Right forelimb (tissue), 1 donor: ENCODE measurements at places on chromosomes 7 and 10.
A peak's percentile ranks its signal among the peaks of the same experiment; 100 is the strongest.

- no peak for DNase-seq
Measured at GRCh38 chr10:102814873-102815661, 22.1 kb downstream of the CYP17A1 start.

DNA sequence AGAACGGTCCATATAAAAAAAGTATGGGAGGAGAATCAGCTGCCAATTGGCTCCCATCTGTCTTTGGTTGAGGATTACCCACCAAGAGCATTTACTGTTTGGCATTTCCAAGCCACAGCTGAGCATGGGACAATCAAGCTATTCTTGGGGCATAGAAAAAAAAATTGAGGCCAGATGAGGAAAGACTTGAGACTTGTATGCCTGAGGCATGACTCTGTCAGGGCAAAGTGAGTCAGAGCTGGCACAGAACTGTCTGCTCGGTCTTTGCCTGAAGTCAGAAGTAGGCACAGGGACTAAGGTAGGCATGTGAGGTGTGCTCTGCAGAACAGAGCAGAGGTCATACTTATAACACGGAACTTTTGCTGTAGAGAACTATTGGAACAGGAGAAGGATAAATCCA is 126.5 kb upstream of the CHRM2 start:
- no peak for DNase-seq

- no peak for DNase-seq
Measured at GRCh38 chr10:37289833-37290464, 164.6 kb downstream of the ANKRD30A start.

DNA sequence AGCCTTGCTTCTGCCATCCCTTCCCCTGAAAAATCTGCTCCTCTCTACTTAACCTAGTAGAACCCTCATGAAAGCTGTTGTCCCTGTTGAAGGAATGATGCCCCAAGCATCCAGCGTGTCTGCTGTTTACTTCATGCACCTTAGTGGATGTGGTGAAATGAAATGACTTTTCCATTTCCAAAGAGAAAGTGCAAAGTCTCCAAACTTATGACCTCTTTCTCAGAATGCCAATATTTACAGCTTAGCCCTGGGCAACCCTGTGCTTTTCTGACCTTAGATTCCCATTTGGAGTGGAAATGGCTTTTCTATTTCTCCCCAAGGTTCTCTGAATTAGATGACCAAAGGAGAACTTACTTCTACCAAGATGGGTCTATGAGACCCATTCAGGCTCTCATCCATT is 256.9 kb downstream of the KCNMA1 start:
- no peak for DNase-seq

- DNase-seq, result peak; percentile 88
Measured at GRCh38 chr10:75230600-75231038, 5.1 kb downstream of the COMTD1 start.

DNA sequence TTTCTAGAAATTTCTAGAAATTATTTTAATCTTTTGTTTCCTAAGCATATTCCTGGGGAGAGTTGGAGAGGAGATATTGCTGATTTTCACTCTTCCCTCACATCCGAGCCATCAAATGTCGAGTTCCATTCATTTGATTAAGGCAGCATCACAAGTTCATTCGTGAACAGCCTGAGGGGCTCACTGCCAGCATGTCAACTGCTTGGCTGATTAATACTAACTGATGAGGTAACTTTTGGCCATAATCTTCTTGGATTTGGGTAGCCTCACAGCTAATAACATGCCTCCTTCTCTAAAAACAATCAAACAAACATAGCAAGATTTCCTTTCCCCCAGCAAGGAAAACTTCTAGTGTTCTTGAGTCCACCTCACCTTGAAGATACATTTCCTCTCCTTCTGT is 87.1 kb upstream of the AFAP1L2 start:
- no peak for DNase-seq

GRCh38 chr7:41045556-41046123 is 657.2 kb downstream of the INHBA start:
- DNase-seq, result no peak

DNA sequence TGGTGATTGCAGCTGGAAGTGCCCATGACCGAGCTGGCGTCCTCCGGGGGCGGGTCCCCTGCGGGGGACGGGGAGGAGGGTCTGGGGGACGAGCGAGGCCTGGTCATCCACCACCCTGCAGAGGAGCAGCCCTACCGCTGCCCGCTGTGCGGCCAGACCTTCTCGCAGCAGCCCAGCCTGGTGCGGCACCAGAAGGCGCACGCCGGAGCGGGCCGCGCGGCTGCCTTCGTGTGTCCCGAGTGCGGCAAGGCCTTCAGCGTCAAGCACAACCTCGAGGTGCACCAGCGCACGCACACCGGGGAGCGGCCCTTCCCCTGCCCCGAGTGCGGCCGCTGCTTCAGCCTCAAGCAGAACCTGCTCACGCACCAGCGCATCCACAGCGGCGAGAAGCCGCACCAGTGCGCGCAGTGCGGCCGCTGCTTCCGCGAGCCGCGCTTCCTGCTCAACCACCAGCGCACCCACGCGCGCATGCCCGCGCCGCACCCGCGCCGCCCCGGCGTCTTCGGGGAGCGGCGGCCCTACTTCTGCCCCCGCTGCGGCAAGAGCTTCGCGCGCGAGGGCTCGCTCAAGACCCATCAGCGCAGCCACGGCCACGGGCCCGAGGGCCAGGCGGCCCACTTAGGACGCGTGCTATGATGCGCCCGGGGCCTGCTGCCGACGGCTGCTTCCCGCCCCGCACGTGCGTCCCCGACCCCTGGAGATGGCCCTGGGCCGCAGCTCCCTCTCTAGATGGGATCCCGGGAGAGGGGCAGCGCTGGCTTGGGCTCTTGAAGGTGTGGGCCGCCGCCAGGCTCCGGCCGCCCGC is 28.7 kb downstream of the ZNF775 start:
- no peak for DNase-seq
